Stimulated activated CD8-positive, alpha-beta memory T cell treated with anti-CD3 and anti-CD28 coated beads, Interleukin-15, amount 100 ng/mL, for 24 hours (primary cell): ENCODE measurements at places on chromosomes 5 and 9.

- no peak for DNase-seq
Observed at GRCh38 chr9:792331-793260, 48.9 kb upstream of the DMRT1 start.

DNA sequence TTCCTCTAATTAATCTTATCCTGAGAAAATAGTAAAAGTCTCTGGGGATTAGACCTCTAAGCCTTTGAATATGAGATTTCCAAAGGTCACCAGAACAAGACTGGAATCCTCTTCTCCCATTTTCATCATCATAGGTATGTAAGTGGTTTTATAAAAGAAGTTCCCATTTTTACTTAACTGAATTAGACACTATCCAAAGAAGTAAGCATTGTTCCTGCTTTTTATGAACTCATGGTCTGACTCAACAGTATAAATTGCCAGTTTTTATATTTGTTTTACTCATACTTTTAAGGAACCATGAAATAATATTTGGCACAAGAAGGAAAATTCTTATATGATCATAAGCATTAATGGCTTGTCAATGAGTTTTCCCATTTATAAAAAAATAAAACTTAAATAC, 167.1 kb upstream of the ADRA1B start:
- DNase-seq, result no peak

DNA sequence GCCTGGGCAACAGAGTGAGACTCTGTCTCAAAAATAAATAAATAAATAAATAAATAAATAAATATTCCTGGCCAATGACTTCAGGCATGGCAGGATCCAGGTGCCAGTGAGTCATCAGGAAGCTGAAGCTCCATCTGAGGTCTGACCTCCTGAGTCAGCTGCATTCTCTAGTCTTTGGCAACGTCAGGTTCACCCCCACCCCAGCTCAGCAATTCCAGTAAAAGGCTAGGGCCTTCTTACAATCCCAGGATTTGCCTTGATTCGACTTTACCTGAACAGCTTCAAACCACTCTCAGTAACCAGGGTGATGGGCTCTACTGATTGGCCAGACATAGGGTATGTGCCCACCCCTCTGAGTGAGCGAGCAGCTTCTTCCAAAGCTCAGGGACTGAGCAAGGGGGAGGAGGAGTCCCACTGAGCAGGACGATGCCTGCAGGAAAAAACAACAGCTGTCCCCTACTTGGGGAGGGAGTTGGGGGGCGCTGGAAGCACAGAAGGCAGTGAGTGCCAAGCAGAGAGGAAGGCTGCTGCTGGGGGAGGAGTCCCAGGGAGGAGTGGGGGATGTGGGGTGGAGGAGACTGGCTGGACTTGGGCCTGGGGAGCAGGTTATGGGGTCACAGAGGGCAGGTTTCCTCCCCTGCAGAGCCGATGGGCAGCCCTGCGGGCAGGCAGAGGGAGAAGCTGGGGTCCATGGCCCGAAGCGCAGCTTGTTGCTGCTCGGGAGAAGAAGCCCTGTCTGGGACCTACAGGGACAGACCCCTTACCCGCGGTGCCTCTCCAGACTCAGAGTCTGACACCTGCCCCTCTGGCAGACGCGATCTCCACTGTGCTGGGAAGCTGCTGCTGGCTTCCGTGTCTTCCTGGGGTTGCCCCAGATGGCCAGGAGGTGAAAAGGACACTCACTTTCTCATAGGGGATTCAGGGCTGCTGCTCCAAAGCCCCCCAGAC, 25.9 kb upstream of the UNC5A start:
- DNase-seq, result no peak

GRCh38 chr9:121071370-121071755, 3.4 kb upstream of the CNTRL start:
- DNase-seq, result no peak

DNA sequence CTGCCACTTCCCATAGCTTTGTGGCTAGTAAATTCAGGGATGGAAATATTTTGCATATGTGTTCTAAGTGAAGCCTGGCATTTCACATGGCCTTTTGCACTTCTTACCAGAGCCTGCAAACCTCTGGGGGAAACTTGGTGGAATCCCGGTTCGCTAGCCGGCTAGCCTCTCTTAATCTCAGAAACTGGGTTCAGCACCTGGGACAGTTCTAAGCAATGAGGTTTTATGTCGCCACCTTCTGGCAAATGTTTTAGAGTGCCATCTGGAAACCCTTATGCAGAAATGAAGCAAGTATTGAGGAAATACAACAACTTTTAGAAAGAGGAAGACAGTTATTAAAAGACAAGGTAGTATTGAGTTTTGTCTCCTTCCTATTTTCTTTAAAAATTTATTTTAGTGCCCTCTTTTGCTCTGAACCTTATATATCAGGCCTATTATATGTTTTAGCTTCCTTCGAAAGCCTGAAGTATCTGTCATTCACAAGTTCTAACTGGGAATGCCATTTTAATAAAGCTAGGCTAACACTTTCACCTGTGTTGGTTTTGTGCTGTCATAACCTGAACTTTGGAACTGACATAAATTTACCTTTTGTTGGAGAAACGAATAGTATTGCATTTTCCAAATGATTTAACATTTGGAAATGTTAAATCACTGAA, 963 bp upstream of the HTR1A start:
- no peak for DNase-seq
